ENCODE measurements at places on chromosomes 11 and 22. TPM values are rescaled to one million over a fixed set of nuclear protein-coding genes. Genes with fewer than 3 reads are reported as not detected.

GRCh38 chr11:123272565-123272964 lies 77.5 kb upstream of the CLMP start:
- DNase-seq: no peak

- no peak for DNase-seq
Measured at GRCh38 chr22:39314251-39314971, 5.0 kb downstream of the RPL3 start.

- DNase-seq: no peak
Measured at GRCh38 chr22:24026733-24027132, 15.6 kb downstream of the CABIN1 start.

DNA sequence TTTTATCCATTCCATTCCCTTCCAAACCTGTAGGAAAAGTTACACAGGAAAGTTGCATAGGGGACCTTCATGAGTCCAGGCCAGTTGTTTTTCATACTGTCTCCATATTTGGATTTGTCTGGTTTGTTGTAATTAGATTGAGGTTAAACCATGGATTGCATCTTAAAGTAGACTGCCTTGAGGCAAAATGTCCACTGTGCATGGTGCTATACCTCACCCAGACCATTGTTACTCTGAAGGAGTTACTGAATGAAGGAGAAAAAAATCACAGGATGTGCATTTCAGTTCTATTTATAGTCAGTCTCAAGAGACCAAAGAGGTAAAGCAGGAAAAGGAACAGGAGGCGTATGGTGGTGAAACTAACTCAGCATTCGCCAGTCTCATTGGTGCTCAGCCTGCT lies 29.6 kb upstream of the L3MBTL2 start:
- no peak for DNase-seq

- DNase-seq: no peak
Measured at GRCh38 chr11:107043242-107044006, 25.1 kb upstream of the GUCY1A2 start.

DNA sequence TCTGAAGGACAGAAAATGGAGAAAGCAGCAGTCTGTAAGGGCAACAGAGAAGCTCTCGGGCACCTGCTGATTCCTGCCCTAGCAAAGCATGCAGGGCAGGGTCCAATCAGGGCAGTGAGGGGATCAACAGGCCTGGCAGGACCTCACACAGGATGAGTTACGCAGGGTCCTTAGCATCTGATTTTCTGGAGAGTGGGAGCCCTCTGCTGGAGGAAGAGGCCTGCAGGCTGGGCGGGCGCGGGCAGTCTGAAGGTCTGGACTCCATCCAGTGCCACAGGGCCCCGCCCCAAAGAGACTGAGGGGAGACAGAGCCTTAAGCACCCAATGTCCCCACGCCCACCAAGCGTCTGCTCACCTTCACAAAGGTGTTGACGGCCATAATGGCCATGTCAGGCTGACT lies 28.9 kb downstream of the AP1B1 start:
- DNase-seq: peak; percentile 84

- no peak for DNase-seq
Measured at GRCh38 chr22:30212363-30212995, 34.1 kb downstream of the LIF start.

- peak; percentile 68 for DNase-seq
Measured at GRCh38 chr11:76752321-76753143, 30.6 kb upstream of the TSKU start.

GRCh38 chr22:49364398-49364797 lies 463.3 kb downstream of the BRD1 start:
- DNase-seq: no peak

DNA sequence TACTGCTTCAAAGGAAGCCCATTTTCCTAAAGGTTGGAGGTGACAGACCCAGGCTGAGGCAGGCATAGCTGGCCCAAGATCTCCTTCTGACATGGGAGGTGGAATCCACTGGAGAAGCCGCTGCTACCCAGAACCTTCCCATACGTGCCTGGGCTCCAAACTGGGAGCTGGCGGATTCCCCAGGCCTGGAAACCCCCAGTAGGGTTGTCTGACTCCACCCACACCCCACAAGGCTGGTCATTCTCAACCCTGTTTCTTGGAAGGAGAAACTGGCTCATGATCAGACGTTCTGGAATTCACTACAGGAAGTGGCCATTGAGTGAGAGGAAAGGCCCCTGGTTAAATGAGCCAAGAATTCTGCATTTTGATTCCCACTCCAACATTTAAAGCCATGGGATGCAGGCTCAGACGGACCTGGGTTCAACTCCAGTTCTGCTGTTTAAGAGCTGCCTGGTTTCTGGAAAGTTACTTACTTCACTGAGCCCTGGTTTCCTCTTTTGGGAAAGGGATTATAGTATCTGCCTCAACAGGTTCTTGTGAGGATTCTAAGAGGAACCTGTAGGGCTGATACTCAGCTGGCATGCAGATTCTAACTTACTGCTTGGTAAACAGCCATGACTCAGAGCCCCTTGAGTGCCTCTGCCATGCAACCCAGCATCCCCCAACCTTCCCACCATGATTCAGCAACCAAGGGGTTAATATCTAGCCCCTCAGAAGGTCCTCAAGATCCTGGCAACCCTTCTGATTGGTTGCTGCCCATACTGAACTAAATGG lies 19.4 kb upstream of the TSKU start:
- DNase-seq: peak; percentile 72

DNA sequence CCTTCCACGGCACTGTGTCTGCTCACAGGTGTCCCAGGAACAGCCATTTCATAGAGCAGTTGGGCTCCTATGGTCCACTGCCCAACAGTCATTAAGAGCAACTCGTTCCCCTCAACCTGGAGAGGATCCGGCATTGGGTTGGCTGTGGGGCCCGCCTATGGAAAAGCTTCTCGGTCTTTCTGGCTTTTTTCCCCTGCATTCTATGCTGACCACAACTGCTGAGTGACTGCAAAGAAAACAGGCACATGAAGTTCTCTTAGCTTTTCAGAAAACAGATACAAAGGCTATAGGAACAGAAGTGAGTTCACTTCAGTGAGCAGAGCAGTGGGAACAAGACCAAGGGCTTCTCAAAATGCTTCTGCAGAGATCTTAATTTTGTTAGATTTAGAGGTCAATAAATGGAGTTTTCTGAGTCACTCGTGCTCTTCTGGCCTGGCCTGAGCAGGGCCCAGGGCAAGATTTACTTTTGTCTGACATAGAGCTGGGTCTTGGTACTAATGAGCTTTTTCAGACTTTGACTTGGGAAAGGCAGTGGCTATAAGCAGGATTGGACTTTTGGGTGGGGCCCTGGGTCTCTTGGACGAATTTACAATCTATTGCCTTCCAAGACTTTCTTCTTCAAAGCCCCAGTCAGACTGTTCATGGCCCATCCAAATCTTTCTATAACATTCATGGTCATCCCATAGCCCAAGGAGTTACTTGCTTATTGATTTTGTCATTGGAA lies 13.6 kb upstream of the APOL5 start:
- DNase-seq: no peak

DNA sequence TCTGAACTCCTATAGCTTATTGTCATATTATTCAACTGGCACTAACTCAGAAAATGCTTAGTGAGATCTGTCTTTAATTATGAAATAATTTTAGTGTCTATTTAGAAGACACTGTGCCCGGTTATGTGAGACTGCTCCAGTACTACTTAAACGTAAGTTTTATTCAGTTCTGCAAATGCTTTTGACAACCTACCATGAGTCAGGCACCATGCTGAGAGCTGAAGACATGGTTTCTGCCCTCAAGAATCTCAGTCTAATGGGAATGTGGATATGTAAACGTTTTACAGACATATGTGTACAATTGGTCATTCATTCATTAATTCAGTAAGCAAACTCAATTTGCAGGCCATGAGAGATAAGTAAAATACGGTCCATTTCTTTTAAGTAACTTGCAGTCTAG lies 40.0 kb downstream of the DCUN1D5 start:
- DNase-seq: no peak

GRCh38 chr22:19636696-19637407 lies 77.5 kb upstream of the SEPTIN5 start:
- no peak for DNase-seq

GRCh38 chr22:19455033-19455432 lies 7.5 kb upstream of the C22orf39 start:
- no peak for DNase-seq

DNA sequence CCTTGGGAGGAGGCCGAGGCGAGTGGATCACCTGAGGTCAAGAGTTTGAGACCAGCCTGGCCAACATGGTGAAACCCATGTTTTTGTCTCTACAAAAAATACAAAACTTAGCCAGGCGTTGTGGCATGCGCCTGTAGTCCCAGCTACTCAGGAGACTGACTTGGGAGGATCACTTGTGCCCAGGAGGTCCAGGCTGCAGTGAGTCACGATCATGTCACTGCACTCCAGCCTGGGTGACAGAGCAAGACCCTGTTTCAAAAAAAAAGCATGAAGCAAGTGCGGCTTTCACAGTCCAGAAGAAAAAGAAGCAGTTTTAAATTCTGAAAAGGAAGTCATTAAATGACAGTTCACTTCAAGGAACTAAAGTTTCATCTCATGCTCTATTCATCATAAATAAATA lies 7.1 kb upstream of the LTO1 start:
- DNase-seq: no peak

- DNase-seq: peak; percentile 52
Measured at GRCh38 chr11:10305964-10306918, 1.4 kb downstream of the ADM start.

PNPLA5 gene
- not detected for total RNA-seq

SCO2 gene
- 1.3 TPM for total RNA-seq

MS4A7 gene
- 8.5 TPM for total RNA-seq

KCNA4 gene
- not detected for total RNA-seq

MAJIN gene
- not detected for total RNA-seq

KCNJ1 gene
- not detected for total RNA-seq

Data from tongue (tissue), 3 donors.